ENCODE measurements at places on chromosomes 3 and 15.
A peak's percentile ranks its signal among the peaks of the same experiment; 100 is the strongest.

DNA sequence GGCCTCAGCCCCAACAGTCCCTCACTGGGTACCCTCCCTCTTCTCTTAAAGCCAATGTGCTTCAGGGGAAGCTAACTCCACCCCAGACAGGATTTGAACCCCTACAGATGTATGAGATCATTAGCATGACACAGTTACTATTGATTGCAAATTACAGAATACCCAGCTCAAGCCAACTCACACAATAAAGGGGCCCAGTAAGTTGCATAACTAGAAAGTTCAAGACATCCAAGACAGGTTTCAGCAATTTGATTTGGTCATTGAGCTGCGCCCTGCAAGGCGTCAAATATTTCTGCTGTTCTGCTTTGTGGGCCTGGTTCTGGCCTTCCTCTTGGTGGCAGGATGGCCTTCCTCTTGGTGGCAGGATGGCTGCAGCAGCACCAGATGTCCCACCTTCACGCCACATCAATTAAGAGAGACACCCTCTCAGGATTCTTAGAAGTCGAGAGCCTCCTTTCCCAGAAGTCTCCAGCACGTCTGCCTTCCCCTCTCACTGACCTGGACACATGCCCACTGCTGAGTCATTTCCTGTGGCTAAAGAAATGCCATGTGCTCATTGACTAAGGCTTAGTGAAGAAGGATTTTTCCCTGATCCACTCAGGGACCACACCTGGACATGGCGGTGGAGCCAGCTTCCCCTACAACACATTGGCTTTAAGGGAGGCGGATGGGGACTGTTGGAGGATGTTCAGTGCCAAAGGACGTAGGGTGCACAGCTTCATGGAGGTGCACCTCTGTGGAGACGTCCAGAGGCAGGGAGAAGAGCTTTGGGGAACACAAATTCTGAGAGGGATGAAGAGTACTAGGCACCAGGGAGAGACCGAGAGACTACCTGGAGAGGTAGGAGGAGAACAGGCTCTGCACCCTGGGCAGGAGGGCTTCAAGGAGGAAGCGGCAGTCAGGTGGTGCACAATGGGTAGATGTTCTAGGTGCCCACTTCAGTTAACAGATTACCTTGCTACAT, 49.1 kb downstream of the DNASE1L3 start:
- no peak for DNase-seq

DNA sequence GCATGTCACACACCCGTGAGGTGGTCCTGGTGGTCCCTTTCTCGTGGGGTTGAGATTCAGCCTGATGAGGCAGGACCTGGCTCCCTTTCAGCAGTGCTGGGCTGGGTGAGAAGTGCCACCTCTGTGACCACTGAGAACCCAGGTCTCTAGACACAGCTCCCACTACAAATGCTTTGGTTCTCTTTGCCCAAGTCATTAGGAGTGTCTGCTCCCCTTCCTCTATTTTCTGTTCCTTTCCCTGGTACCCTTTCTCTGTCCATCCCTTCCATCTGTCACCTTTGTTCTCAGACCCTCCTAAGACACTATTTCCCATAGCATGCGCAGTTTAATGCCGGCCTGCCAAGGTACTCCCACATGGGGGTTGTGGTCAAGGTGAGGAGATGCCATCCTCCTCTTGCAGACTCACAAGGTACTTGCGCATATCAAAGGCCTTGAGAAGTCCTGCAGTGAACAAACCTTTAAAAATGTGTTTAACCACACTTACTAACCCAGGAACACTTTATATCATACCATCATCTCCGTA, 297.7 kb downstream of the LRTM1 start:
- no peak for DNase-seq

DNA sequence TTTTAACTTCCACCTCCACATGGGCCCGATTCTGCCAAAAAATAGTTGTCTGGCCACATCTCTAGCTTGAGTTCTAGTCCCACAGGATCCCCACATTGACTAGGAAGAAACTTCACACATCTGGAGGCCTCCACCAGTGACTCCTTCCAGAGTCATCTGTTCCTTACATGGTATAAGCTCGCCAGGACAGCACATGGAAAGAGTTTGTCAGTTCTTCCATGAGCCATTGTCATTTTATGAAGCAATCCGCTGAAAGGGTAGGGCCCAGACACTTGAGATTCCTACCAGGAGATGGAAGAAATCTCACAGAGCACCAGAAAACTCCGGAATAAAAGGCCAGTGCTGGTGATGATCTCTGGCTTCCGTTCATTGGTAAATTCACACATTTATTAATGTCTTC, 350.5 kb upstream of the ICE2 start:
- peak; percentile 22 for DNase-seq

- peak; percentile 96 for DNase-seq
Measured at GRCh38 chr3:57227204-57227929, at the start of gene APPL1. Gene APPL1 (plus strand): TSS chr3:57227729. CDS start chr3:57227884, 155 bp downstream.

DNA sequence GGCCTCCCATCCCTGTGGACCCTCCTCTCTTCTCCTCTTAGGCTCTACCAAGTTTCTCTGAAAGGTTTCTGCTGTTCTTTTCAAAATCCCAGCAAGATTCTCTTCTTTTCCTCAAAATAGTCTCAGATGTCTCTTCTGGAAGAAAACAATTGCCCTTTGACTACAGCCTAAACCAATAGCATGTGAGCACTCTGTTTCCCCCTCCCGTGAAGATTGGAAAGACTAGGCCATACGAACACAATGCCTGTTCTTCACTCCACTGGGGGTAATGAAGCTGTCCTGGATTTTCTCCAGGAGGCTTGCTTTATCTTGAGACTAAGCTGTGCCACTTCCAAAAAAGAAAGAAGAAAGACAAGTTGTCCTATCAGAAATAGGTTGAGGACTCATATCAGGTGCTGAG, 178.7 kb upstream of the MCTP2 start:
- DNase-seq: no peak

GRCh38 chr3:97990624-97991292, 18.5 kb upstream of the RIOX2 start:
- no peak for DNase-seq

- DNase-seq: no peak
Measured at GRCh38 chr15:39892418-39892817, 27.6 kb downstream of the GPR176 start.

- DNase-seq: peak; percentile 27
Measured at GRCh38 chr3:196537319-196537984, 22.3 kb upstream of the SMCO1 start.

DNA sequence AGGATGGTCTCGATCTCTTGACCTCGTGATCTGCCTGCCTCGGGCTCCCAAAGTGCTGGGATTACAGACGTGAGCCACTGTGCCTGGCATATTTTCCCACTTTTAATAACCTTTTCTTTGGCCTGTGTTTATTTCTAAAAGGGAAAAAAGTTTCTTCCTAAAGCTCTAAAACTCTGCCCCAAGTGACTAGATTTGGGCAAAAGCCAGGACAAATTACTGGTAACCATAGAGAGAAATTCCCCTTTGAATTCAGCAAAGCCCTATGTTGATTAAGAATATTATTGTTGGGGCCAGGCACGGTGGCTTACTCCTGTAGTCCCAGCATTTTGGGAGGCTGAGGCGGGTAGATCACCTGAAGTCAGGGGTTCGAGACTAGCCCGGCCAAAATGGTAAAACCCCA, 11.5 kb upstream of the TRPM7 start:
- DNase-seq: no peak

GRCh38 chr3:113556316-113556945, 24.1 kb downstream of the SIDT1 start:
- DNase-seq: no peak

DNA sequence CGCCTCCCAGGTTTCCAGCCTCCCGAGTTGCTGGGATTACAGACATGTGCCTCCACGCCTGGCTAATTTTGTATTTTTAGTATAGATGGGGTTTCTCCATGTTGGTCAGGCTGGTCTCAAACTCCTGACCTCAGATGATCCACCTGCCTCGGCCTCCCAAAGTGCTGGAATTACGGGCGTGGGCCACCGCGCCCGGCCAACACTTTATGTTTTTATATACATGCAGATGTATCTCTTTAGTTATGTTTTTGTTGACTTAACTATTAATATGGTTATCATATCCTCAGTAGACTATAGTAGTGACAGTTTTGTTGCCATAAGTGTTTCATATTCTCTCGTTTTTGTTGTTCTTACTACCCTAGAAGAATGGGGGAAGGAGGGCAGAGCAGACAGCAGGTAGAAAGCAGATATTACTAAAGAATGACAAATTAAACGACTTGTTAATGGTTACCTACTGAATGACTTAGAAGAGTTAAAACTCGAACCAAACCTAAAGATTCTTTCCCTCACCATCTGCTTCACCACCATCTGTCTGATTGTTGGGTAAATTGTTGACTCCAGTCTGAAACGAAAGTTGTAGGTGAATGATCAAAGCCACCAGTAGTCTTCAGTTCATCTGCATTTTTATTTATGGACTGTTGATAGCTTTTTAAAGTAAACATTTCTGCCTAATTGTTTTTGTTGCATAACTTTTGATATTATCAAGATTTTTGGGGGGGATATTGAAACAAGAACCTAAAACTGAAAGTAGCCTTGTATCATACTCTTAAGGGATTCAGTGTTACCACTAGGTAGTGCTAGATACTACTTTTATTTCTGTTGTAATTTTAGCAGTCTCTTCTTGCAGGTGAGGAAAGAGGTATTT, 89.3 kb downstream of the RASA2 start:
- DNase-seq: no peak

DNA sequence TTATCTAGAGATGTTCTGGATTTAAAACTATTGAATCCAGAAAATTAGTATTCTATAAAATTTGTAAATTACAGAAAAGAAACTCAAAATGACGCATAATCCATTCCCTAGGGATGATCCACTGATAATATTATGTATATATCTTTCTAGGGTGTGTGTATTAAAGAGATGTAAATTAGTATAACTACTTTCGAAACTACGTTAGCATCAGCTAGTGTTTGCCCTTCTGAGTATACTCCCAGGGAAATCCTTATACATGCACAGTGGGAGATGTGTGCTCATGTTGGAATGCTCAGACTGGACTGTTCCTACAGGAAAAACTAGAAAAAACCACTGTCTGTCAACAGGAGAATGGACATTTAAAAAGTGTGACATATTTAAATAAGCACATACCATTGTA, 36.4 kb downstream of the ACAA1 start:
- no peak for DNase-seq

- peak; percentile 69 for DNase-seq
Measured at GRCh38 chr3:47163169-47164006, 525 bp downstream of the SETD2 start.

GRCh38 chr3:126541628-126542339, 16.9 kb downstream of the C3orf22 start:
- DNase-seq: no peak

GRCh38 chr3:189652042-189652441, 20.9 kb downstream of the TP63 start:
- DNase-seq: no peak

DNA sequence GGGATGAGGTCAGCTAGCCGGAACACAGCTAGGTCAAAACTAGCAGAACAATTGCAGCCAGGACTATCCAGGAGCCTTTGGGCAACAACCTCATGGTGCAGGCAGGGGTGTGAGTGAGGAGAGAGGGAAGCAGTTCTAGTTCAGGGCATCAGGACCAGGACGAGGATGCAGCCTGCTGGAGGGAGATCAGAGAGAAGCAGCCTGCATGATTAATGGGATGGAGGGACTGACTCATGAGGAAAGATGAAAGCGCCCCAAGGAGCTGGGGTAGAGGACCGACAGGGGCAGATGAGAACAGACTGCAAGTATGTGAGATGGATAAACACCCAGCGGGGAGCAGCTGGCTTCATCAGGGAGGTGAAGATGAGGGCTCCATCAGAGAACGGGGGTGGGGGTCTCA, 37.9 kb upstream of the LRTM1 start:
- DNase-seq: no peak

GRCh38 chr3:62164196-62164595, 209.2 kb downstream of the FEZF2 start:
- no peak for DNase-seq

GRCh38 chr15:91733661-91734060, 119.8 kb upstream of the SLCO3A1 start:
- no peak for DNase-seq

DNA sequence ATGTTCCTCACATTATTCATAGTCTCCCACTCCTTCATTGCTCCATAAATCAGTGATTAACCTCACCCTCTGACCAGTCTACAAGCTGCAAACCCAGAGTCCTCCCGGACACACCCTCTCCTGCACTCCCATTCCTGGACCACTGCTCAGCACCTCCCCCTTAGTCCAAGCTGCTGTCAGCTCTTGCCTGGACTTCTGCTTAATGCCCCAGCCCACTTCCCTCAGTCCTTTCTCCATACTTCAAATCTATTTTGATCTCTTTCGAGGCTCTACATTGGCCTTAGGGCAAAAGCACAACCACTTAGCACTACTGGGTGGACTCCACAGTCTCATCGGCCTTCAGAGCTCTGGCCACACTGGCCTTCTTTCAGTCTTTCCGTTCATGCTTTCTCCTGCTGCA, 79.4 kb upstream of the FAM98B start:
- DNase-seq: no peak

GRCh38 chr3:110227991-110228390, 843.6 kb upstream of the NECTIN3 start:
- DNase-seq: no peak

- DNase-seq: peak; percentile 38
Measured at GRCh38 chr3:13379201-13379830, 40.8 kb downstream of the NUP210 start.

GRCh38 chr3:45207446-45207845, 18.6 kb downstream of the TMEM158 start:
- DNase-seq: no peak

GRCh38 chr3:149941186-149941585, 29.5 kb downstream of the PFN2 start:
- no peak for DNase-seq

- no peak for DNase-seq
Measured at GRCh38 chr15:65418596-65418995, 4.2 kb downstream of the IGDCC4 start.

Data from psoas muscle (tissue), 8 donors.